A172 (cell line): ENCODE measurements at places on chromosomes 1 and 21. TPM values are rescaled to one million over a fixed set of nuclear protein-coding genes. Genes with fewer than 3 reads are reported as not detected.

- DNase-seq = no peak
These were observed 19.8 kb downstream of the COL6A2 start for GRCh38 chr21:46117586-46118315.

GRCh38 chr1:229431284-229432115, 2.4 kb downstream of the ACTA1 start:
- DNase-seq = no peak

GRCh38 chr1:91784191-91784590, 101.8 kb downstream of the TGFBR3 start:
- no peak for DNase-seq

- no peak for DNase-seq
These were observed 58.6 kb upstream of the GRIK3 start for GRCh38 chr1:37092937-37093336.

DNA sequence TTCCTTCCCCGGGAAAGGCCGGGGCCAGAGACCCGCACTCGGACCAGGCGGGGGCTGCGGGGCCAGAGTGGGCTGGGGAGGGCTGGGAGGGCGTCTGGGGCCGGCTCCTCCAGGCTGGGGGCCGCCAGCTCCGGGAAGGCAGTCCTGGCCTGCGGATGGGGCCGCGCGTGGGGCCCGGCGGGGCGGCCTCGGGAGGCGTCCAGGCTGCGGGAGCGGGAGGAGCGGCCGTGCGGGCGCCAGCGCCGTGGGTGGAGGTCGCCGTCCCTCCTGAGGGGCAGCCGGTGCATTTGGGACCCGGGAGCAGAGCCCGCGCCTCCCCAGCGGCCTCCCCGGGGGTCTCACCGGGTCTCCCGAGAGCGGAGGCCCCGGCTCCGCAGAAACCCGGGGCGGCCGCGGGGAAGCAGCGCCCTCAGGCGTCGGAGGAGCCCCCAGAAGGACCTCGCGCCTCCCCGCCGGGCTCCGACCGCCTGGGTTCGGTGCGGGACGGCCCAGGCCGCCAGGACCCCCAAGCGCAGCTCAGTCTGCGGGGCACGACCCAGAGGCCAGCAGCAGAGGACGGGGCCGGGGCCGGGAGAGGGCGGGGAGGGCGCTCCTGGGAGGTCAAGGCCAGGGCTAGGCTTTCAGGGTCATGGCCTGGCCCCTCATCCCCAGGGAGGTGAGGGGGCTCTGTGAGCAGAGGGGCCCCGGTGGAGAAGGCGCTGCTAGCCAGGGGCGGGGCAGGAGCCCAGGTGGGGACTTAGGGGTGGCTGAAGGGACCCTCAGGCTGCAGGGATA, 7.2 kb upstream of the SLX9 start:
- no peak for DNase-seq

GRCh38 chr1:223503348-223503747, 110.1 kb downstream of the CCDC185 start:
- DNase-seq = no peak

- DNase-seq = no peak
These were observed 621.7 kb downstream of the MATN1 start for GRCh38 chr1:30101487-30102227.

GRCh38 chr1:22342734-22343191, 108.9 kb upstream of the ZBTB40 start:
- no peak for DNase-seq

DNA sequence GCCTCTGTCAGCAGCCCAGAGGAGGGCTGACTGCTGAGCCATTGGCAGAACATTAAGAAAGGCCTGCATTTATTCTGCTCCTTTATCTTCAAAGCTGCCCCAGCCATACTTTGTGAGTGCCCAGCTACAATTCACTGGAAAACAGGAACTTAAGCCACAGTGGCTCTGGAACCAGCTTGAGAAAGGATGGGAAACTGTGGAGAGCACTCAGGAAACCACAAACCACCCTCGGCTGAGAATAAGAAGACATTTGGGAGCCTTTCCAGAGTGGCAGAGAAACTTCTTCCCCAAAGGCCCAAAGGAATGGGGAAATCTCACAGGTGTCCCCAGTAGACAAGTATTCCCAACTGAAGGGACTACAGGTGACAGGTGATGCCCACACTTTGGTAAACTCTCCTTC, 1.8 kb downstream of the LAMB3 start:
- DNase-seq = peak; percentile 64

DNA sequence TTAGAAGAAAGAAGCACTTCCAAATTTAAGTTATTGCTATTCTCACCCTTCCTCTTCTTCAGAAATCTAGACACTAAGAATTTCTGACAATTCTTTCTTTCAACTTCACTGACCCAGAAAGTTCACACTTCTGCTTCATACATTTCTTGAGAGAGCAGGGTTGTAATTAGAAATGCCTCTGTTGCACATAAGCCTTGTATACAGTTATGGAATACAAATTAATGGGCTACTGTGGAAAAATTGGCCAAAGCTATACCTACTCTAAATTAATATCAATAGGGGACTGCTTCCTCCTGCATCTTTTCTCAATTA, 1.5 kb downstream of the TNFSF18 start:
- no peak for DNase-seq

GRCh38 chr1:199302554-199302953, 663.7 kb downstream of the PTPRC start:
- peak; percentile 51 for DNase-seq

DNA sequence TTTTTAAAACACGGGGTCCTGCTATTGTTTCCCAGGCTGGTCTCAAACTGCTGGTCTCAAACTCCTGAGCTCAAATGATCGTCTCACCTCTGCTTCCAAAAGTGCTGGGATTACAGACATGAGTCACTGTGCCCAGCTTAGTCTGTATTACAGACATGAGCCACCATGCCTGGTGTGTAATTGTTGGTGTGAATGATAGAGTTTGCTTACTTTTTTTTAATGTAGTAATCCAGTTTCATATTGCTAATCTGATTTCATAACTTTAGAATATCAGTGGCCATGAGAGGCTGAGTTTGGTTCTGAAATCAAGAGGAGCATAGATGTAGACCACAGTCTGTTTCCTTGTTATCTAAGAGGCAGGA, 3.4 kb downstream of the EPB41 start:
- DNase-seq = no peak

DNA sequence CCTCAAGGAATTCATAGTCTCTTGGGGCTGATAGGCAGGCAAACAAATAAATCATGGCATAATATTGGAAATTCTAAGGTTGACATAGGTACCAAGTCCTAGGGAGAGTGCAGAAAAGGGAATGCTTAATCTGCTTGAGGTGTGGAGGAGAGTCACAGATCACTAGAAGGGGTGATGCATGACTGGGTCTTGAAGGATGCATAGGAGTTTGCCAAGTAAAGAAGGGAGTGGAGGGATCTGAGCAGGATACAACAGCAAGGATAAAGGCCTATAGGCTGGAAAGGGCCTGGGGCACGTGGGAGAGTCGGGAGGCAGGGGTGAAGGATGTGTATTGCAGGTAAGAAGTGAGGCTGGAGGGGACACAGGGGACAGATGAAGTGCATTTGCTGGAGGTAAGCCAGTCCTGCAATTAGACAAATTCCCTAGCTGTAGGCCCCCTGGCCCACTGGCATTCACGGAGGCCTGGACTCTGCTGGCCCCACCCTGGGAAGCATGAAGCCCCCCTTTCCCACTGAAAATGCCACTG, 15.9 kb downstream of the IGSF21 start:
- no peak for DNase-seq

DNA sequence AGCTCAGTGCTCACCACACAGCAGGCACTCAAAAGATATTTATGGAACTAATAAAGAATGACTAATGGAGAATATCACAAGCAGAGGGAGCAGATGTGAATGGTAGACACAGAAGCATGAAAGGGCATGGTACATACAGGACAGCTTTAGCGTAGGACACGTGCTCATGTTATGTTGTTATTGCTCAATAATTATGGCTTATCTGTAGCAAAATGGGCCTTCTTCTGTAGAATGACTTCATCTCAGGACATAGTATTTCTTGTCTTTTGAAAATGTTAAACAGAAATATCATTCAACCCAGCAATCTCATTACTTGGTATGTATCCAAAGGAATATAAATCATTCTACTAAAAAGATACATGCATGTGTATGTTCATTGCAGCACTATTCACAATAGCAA, 58.9 kb upstream of the EXO1 start:
- no peak for DNase-seq

DNA sequence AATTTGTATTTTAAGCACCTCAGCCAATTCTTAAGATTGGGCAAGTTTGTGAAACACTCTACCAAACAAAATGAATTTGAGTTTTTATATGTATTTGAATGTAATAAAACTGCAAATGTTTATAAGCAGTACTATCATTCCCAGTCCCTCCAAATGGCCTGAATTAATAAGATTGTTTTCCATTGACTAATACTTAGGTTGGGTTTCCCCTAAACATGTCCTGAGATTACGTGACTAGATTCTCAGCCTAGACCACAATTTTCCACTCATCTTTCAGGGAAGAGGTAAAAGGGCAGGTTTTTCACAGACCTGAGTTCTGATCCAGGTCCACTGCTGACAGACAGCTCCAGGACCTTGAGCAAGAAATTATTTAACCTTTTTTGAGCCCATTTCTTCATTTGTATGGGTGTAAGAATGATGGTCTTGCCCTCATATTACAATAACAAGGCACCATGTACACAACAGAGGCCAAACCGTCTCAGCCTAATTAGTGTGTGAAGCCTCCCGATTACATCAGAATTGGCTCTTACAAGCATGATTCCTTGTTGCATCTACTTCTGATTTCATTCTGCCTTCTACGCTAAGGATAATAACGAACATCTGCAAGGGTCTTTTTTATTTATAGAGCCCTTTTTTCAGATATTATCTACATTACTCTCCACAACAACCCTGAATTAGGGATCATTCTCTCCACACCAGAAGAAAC, 51.2 kb downstream of the BEND5 start:
- DNase-seq = no peak

- DNase-seq = no peak
These were observed 5.8 kb downstream of the RAP1GAP start for GRCh38 chr1:21663248-21663950.

DNA sequence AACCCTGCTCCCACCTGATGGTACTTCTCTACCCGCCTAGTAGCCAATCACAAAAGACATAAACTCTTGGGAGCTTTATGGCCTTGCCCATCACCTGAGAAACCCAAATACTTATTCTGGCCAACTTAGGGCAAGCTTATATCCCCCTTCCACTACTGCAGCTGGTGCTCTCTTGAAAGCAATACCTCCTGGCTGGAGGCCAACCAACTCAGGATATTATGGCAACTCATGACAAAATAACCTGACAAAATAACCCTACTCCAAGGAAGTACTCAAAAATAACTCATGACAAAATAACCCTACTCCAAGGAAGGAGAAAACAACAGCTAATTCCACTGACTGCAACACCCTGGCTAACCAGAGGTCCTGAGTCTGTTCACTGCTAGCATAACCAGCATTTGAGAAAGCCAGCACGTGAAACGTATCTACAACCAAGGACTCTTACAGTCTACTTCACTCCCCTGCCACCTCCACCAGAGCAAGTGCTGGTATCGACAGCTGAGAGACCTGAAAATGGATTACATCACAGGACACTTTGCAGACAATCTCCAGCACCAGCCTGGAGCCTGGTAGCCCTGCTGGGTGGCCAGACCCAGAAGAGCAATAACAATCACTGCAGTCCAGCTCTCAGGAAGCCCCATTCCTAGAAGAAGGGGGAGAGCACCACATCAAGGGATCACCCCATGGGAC, 179.9 kb downstream of the COL24A1 start:
- DNase-seq = no peak

DNA sequence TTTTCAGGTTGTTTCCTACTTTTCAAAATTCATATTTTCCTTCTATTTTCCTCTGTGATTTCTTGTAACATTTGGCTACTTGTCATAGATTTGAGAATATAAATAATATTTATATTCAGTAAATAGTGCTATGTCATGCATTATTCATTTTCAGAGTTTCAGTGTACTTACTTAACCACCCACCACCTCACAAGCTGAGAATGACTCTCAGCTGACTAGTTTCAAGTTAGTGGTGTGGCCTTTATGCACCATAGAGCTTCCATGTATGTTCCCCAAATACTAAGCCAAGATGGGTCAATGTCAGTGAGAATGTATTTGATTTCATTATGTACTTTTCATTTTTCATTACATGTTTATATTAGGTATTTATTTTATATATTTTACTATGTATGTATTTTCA, 56.9 kb upstream of the RGS1 start:
- no peak for DNase-seq

GRCh38 chr21:14530592-14530991, 15.5 kb downstream of the SAMSN1 start:
- no peak for DNase-seq

DNA sequence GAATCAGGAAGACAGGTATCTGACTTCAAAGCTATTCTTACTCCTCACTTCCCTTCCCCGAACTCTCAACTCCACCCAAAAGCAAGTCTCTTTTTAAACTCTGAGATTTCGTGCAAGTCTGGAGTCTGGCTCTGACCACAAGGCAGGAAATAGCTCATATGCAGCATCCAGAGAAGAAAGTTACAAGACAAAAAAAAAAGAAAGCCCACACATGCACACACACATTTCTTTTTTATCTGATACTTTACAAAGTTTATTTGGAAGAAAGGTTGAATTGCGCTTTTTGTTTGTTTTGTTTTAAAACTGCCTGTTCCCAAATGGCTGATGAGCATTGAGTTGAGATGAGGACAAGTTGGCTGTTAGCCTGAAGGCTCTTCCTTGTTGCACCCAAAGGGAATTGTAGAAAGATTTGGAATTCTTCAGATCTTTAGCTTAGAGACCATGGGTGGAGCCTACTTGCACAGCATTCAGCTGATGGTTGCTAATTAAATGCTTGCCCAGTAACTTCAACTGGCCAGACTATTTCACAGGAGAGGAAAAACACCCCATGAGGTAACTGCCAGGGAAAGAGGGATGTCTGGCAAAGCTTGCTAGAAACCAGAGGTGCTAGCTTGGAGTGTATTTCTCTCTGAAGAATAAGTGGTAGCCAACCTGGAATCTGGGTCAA, 490.3 kb downstream of the TTLL7 start:
- peak; percentile 10 for DNase-seq

GRCh38 chr1:119081700-119082099, 58.8 kb downstream of the WARS2 start:
- no peak for DNase-seq

- no peak for DNase-seq
These were observed 25.9 kb downstream of the SZRD1 start for GRCh38 chr1:16392740-16393569.

DNA sequence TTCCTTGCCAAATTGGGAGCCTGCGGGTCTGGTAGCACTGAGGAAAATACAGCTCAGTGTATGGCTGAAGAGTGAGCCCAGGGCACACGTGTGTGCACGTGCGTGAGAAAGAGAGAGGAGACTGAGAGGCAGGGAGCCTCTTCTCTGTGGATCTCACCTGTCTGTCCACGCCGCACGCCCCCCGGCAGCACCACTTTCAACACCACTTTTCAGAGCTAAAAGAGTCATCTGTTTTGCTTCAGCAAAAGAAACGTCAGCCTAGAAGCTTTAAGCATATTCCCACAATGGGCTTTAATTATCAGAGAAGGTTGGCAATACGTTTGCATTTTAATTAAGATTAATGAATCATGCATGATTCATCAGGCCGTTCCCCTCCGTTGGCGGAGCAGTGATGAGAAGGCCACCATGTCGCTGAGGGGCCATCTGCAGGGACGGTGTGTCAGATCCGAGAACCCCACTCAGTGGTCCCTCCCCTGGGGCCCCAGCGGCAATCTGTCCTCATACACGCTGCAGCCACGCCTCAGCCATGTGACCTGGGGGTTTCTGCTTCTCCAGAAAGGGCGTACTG, 56.8 kb downstream of the SIK1 start:
- no peak for DNase-seq

- no peak for DNase-seq
These were observed 89.3 kb downstream of the VAV3 start for GRCh38 chr1:107875689-107876088.

PRMT2 gene
- 118 and 130 TPM in 2 replicates for total RNA-seq

DDX59 gene
- 19.9 and 20.8 TPM in 2 replicates for total RNA-seq

OR2T33 gene
- total RNA-seq = not detected in 2 replicates

ADGRL2 gene
- 52.3 and 53.0 TPM in 2 replicates for total RNA-seq
